ENCODE measurements at places on chromosomes 16 and 17.

DNA sequence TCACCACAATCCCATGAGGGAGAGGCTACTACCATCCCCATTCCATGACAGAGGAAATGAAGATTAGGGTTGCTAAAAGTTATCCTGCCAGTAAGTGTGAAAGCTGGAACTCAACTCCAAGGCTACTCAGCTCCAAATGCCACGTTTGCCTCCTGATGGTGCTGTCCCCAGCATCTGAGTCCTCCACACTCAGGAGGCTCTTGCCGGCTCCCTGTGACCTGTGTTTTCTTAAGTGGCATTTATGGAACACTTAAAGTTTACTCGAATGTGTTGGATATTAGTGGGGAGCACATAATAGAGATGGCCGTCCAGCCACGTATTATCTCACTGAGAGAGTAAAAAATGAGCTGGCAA is 267.9 kb downstream of the CBLN1 start:
- DNase-seq: no peak

GRCh38 chr16:30706046-30706445 is 7.1 kb downstream of the SRCAP start:
- no peak for DNase-seq

DNA sequence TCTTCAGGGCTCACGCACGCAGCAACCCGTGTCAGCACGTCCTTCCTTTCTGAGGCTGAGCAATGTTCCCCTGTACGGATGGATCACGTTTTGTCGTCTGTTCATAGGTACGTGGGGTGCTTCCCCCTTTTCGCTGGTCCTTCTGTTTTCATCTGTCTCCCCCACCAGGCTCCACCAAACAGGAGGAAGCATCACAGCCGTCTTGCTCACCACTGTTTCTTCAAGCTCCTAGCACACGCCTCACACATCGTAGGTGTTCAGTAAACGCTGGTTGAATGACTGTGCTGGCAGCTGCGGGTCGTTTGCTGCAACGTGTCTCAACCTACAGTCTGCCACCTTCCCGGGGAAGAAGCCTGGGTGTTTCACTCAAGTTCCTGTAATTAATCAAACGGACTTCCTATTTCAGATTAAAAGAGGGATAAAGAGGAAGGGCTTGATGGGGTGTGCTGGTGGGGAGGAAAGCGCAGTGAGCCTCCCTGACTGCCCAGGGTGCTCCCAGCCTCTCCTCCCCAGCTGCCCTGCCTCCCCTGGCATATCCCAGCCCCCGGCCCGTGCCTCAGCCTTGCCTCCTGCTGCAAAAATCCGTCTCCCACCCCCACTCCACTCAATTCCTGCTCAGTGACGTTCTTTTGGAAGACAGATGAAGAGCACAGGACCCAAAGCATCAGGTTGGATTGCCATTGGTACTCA is 76.7 kb upstream of the DOC2B start:
- DNase-seq: no peak

DNA sequence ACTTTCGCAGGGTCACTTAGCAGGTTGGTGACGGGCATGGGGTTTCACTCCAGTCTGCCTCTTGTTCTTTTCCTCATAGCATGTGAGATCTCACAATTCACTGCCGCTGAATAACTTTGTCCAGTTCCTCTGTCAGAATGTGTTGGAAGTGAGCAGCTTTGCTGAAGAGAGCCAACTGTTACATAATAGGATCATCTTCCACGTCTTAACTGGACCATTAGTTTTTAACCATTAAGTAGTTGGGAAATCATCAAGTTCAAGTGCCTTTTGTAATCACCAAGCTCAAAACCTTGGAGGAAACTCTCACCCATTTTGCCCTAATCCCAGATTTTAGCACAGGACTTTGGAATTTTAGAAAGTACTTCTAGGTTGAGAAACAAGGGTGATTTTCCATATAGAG is 290.6 kb downstream of the WWOX start:
- no peak for DNase-seq

GRCh38 chr16:21190599-21190998 is 20.8 kb downstream of the ZP2 start:
- peak; percentile 4 for DNase-seq

DNA sequence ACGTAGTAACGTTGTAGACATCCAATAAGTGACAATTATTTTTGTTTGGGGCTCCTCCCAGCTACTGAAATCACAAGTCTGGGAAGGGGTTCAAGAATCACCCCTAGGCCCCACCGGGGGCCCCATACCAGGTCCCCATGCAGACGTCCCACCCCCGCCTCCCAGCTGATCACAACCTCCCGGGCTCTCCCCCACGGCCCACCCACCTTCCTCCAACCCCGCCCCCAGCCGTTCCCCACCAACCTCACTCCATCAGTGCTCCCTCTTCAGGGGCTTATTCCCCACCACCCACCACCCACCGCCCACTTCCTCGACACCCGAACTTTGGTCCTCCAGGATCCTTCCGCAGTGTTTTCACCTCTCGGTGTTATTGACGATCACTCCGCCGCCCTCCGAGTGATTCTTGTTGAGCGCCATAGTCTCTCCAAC is 240 bp downstream of the WBP2 start:
- no peak for DNase-seq

- DNase-seq: no peak
Observed at GRCh38 chr16:71352466-71352865, 6.1 kb upstream of the CALB2 start.

GRCh38 chr17:74566132-74566753 is 1.1 kb downstream of the CD300H start:
- no peak for DNase-seq

GRCh38 chr17:9235346-9235745 is 214.0 kb downstream of the NTN1 start:
- no peak for DNase-seq

GRCh38 chr16:83995754-83996153 is 27.7 kb downstream of the NECAB2 start:
- DNase-seq: no peak

GRCh38 chr16:11183951-11184350 is 72.1 kb downstream of the SOCS1 start:
- DNase-seq: no peak

DNA sequence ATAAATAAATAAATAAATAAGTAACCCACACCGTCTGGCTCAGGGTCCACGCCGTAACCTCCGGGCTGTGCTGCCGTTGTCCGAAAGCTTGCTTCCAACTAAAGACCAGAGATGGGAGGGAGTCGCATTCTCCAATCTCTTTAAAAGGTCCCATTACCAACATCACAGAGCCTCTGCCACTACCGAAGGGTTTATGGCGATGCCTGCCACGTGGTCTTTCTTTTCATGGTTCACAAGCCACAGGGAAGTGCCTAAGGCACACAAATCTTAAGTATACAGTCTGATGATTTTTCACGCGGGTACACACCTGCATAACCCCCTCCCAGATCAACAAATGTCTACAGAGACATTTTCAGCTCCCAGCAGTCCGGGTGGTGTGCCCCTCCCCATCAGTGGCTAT is 1.4 kb downstream of the COTL1 start:
- peak; percentile 21 for DNase-seq

- no peak for DNase-seq
Observed at GRCh38 chr17:17559164-17559563, 32.3 kb downstream of the PEMT start.

GRCh38 chr17:81932333-81932983 is 4.6 kb downstream of the PYCR1 start:
- no peak for DNase-seq

DNA sequence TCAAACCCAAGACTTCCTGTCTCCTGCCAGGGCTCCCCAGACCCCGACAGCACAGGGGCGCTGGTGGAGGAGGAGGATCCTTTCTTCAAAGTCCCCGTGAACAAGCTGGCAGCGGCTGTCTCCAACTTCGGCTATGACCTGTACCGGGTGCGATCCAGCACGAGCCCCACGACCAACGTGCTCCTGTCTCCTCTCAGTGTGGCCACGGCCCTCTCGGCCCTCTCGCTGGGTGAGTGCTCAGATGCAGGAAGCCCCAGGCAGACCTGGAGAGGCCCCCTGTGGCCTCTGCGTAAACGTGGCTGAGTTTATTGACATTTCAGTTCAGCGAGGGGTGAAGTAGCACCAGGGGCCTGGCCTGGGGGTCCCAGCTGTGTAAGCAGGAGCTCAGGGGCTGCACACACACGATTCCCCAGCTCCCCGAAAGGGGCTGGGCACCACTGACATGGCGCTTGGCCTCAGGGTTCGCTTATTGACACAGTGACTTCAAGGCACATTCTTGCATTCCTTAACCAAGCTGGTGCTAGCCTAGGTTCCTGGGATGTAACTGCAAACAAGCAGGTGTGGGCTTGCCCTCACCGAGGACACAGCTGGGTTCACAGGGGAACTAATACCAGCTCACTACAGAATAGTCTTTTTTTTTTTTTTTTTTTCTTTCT is 8.1 kb downstream of the SERPINF1 start:
- no peak for DNase-seq

DNA sequence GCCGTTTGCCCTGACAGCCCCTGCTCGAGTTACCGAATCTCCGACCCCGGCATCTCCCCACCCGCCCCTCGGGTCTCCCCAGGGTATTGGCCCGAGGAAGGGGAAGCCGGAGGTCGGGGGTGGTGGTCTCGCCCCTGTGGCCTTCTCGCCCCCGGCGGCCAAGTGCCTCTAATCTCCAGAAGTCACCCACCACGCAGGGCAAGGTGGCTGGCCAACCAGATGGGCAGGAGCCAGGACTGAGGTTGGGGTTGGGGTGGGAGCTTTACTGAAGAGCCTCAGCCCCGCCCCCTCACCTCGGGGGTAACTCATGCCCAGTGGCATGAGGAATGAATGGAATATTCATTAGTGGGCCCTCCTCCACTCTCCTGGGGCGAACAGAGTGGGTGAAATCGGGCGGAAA is 637 bp downstream of the DHRS11 start:
- no peak for DNase-seq

DNA sequence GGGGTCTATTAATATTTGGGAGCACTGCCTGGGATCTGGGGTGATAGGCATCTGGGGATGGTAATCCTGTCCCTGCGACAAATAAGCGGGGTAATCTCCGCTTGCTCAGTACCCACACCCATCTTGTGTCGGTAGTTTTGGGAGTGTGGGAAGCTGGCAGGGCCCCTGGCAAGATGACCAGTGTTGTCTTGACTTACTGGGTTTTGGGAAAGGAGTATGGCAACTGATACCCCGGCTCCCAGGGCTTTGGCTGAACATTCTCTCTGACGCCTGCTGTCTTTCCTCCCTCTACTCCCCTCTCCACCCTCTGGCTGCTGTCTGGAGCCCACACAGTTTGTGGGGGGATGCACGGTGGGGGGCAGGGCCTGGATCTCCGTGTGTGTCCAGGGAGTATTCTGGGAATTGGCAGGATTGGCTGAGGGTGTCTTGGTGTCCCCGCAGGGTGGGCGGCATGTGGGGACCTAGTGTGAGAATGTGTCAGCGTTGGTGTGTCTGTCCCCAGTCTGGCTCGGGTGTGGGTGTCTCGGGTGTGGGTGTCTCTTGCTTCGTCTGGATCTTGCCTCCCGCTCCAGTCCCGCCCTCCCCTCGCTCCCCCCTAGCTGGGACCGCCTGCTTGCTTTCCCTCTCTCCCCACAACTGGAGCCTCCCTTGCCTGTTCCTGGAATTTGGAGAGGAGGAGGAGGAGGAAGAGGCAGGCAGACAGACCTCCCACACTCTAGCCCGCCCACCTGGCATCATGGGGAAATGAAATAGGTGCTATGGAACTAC is 12.0 kb downstream of the RARA start:
- DNase-seq: no peak

DNA sequence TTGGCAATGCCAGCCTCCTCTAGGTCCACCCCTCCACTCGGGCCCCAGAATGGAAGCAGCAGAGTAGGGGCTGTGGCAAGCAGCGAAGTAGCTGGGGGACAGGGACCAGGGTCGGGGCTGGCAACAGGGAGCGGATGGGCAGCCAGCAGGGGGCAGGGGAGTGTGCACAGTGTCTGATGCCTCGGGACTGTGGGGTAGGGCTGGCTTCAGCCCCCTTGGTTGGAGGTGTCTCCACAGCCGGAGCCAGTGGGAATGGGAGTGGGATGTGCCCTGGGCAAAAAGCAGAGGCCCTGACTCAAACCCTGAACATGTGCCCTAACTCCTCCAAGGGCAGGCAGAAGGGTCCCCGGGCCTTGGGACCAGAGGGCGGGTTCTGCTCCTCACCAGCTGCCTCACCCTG is 18.5 kb upstream of the ARHGAP27 start:
- no peak for DNase-seq

DNA sequence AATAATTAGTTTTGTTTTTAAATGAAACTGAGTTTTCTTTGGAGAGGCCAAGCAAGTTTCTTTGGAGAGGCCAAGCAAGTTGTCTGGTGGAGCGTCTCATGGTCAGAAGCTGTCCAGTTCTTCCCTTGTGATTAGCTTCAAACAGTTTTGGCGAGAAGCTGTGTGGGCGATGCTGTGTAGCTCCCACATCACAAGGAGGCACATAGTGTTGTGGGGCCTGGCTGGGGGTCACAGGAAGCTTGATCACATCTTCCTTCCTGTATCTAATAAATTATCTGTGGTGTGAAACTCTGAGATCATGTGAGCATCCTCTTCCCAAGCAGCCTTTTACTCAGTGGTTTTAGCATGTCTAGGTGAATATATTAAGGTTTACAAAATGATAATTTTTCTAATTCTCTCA is 33.9 kb downstream of the SPECC1 start:
- DNase-seq: no peak

- no peak for DNase-seq
Observed at GRCh38 chr17:4772235-4772613, 538 bp downstream of the TM4SF5 start.

DNA sequence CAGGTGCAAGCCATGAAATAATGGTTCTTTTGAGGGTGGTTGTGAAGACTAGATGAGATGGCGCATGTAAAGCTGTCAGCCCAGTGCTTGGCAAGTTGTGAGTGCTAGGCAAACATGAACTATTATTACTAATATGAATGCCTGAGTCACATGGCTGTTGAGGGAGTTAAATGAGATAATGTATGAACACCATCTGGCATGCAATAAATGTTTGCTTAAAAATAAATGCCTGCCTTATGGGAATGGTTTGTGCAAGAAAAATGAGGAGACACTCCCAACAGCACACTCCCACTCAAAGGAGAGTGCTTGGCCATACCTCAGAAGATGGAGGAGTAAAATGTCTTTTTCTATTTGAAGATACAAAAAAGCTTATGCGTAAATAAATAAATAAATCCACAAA is 3.6 kb downstream of the MAPK3 start:
- no peak for DNase-seq

GRCh38 chr17:40369923-40370322 is 5.4 kb upstream of the GJD3 start:
- no peak for DNase-seq

GRCh38 chr17:6514371-6514770 is 42.0 kb downstream of the PITPNM3 start:
- DNase-seq: no peak

- peak; percentile 50 for DNase-seq
Observed at GRCh38 chr17:34998205-34998604, 17.9 kb downstream of the LIG3 start.

- no peak for DNase-seq
Observed at GRCh38 chr17:71262586-71262985, 858.2 kb upstream of the SOX9 start.

GRCh38 chr17:17493986-17494466 is 2.2 kb downstream of the RASD1 start:
- DNase-seq: no peak

Measured in HCEC 1CT (cell line).